ENCODE measurements at places on chromosomes 3 and 15.

GRCh38 chr3:52245322-52246263 lies at the start of gene PPM1M:
Gene PPM1M, plus strand, starts transcription at chr3:52245759. Its CDS starts 66 bp downstream, at chr3:52245825.
- DNase-seq: no peak

DNA sequence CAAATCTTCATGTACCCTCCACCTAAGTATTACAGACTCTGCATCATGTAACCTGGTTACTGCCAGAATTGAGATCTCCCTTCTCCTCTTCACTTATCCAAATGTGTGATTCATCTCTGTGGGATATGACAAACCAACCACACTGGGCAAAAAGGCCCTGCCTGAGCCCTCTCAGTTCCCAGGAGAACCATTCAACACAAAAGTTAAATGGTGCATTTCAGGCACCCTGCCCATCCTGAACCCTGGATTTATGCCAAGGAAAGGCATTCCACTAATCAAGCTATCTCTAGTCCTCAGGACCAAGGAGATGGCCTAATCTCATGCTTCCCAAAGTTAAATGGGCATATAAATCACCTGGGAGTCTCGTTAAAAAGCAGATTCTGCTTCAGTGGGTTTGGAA lies 108.5 kb downstream of the TNIK start:
- no peak for DNase-seq

DNA sequence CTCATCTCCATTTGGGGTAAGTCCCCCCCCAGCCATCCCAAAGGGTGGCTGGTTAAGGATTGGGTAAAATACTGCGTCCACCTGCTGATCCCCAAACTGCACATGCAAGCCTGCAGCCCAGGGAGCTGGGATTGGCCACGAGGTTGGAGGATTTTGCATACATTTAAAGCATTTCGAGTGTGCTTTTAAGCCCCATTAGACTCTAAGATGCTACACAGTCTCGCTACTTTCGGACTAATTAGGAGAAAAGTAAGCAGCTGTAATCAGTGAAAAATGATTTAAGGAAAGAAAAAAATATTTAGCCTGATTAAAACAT lies 23.9 kb downstream of the SLC6A6 start:
- DNase-seq: no peak

GRCh38 chr3:46183330-46183729 lies 24.8 kb downstream of the CCR1 start:
- no peak for DNase-seq

GRCh38 chr3:126259411-126260391 lies 79.3 kb upstream of the ALDH1L1 start:
- DNase-seq: no peak

GRCh38 chr3:71026634-71027578 lies 556.6 kb downstream of the FOXP1 start:
- no peak for DNase-seq

DNA sequence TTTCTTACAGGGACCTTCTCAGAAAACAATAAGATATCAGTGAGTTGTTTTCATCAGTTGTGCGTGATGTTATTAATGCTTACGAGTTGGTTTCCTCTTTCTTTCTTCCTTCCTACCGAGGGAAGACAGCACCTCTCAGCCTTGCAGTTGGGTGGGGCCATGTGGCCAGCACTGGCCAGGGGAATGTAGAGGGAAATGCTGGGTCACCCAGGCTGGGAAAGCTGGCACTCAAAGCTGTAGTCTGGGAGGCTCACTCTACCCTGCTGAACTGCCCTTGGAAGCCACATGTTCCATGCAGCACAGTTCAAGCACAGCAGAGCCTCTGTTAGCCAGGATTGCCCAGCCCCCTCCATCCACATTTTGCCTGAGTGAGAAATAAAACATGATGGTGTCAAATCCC lies 10.1 kb upstream of the CHCHD6 start:
- no peak for DNase-seq

GRCh38 chr15:79516646-79517045 lies 84.5 kb downstream of the MINAR1 start:
- DNase-seq: no peak

DNA sequence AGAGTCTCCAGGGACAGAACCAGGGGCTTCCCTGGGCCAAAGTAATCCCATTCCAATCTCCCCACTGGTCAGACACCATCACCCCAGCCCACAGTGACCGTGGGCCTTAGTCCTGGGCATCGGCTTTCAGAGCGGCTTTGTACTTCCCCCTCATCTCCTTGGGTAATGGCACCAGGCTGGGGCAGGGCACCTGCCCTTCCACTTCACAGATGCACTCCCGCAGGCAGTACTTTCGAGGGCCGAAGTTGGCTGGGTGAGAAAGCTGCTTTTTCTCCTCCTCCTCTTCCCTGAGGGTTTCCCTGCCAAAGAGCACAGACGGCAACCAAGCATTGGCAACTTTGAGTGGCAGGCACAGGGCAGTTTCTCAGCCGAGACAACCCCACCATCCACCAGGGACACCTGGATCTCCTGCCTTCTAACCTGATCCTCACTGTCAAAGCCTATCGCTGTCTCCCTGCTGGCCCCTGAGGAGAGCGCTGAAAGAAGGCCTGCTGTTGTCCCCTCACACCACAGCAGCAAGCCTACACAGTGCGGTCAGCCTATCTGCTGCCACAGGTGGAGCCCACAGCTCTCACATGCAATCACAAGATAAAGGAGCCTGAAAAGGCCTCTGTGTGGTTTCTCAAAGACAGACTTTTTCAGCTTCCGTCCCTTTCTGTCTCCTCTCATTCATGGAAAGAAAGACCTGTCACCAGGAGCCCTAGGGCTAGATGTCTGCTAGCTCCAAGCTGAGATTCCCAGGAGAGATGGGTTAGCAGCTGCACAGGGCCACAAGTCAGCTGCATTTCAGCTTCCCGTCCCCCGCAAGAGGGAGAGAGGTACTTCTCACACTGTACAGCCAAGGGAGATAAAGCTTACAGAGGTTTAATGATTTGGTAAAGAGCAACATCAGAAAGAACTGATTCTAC lies 12.5 kb downstream of the MRPS25 start:
- DNase-seq: no peak

GRCh38 chr15:40441565-40442531 lies 1.1 kb downstream of the BAHD1 start:
- DNase-seq: no peak

DNA sequence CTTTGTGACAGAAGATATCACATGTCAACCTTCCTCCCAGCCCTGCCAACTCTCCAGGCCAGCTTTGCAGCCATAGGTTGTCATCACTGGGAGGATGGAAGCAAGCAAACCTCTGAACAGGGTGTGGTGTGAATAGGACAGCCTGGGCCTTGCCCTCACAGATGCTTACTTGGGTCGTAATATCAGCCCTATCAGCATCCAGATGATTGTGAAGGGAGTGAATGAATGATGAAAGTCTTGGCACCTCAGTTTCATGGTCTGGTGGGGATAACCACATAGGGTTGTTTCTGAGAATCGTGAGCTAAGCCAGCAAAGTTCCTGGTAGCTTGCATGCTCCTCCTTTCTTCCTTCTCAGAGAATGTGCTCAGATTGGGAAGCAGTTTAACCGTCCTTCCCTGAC lies 55.1 kb upstream of the POLR2M start:
- DNase-seq: no peak

DNA sequence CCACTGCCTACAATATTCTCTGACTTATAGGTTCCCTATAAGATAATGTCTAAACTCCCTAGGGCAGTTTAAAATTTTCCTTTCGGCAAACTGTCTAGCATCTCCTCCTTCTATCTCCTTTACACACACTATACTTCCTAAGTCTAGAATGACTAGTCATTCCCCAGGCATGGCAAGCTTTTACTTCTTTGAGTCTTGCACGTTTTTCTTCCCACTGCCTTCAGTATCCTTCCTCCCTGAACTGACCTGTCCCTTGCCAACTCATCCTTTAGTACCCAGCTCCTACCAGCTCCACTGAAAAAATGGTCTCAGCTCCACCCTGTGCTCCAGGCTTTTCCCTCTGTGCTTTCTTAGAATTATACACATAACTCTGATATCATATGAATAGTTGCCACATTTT lies 93.8 kb upstream of the KBTBD8 start:
- no peak for DNase-seq

GRCh38 chr15:44719293-44719999 lies 8.1 kb downstream of the B2M start:
- DNase-seq: no peak

DNA sequence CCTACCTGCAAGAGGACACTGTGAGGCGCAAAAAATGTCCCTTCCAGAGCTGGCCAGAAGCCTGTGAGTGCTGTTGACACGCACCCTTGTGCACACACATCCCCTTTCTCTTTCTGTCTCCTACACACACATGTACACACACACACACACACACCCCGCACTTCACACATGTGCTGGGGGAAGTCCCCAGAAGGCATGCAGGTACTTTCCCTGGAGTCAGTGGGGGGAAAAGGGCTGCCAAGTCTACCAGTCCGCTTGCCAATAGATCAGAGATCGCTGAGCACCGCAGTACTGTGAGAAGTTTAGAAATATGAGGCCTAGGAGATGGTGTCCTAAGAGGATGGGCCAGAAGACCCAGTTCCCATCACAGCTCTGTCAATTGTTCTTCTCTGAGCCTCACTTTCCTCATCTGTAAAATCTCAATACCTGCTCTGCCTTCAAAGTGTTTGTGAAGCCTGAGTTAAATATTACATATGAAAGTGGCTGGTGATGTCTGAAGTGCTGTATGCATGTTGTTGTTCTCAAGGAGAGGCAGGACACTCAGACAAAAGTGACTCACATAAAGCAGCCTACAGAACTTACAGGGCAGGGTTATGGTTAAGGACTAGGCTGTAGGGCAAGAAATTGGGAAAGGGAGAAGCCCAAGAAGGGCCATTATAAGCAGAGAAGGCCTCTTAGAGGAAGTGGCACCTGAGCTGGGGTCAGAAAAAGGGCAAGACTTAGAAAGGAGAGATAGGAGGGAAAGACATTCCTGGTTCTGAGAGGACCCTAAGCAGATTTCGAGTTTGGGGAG lies 6.8 kb downstream of the IL17RE start:
- DNase-seq: no peak

DNA sequence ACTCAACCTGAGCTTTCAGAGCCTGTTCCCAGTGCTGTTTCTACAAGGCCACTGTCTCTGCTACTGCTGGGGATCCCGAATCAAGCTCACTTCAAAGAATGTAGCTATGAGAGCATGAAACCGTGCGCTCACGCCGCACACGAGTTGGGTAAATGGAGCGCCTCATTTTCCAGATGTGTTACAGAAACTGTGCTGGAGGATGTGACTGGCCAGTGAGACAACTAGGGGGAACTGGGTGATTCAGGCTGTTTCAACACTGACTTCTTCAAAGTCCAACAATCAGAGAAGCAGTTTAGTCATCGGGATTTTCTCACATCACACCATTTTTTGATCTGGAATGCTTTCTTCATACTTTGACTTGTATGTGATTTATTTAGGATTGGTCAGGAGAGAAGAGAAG lies 3.5 kb downstream of the ZNF710 start:
- no peak for DNase-seq

DNA sequence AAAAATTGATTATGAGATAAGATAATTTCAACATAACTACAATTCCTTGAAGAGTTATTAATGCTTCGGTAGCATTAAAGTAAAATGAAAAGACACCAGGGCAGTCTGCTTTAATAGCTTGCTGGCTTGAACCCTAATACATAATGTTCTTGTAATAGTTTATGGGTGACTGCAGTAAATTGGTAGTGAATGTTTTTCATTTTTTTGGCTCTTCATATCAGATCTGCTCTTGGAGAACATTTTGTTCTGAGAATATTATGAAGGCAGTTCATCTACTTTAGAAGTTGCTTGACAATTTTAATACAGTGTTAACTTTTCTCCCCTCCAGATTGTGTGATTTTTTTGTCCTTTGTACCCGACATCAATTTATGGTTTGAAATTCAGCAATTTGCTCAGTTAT lies 128.4 kb downstream of the ZBTB20 start:
- no peak for DNase-seq

All from NCI-H1694 (cell line).